ENCODE measurements at places on chromosomes 11 and 22.

- DNase-seq, result no peak
These were observed 21.2 kb upstream of the YWHAH start for GRCh38 chr22:31923136-31923535.

GRCh38 chr22:24187731-24188644 lies 6.7 kb downstream of the SUSD2 start:
- no peak for DNase-seq

DNA sequence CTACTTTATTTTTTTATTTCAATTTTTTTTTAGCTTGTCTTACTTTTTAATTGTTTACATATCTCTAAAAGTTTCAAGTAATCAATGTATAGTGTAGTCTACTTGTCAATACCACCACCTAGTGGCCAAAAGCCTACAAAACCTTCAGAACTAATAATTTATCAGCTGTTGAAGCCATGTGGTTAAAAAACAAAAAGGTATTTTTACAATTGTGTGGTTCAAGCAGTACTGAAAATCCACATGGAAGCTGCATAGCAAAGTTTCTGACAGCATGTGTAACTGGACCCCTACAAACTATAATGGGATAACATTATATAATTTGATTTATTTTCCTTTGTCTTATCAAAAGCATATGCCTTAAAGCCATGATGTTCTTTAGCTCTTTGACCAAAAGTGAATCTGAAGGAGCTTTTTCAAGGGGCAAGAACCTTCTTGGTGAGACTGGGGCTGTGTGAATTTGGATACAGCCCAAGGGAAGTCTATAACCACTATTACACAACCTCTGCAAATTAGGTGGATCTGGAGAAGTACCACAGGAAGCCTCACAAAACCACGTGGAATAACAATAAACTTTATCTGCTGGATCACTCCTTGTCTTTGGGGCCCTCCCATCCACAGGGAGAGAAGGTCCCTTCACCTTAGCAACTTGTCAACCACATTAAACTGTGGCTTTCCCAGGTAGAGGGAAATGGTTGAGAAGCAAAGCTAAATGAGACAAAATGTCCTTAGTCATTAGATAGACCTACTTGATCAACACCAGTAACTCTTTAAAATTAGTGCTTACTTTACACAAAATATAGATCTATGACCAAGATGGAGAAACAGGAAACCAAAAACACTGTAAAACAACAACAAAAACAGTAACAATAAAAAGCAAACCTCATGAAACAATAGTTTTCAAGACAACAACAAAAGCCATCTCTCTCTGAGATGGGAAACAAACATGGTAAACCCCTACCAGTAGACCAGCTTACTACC lies 9.9 kb downstream of the NARS2 start:
- DNase-seq, result no peak

GRCh38 chr11:1335811-1336761 lies 26.7 kb upstream of the TOLLIP start:
- DNase-seq, result peak; percentile 84

DNA sequence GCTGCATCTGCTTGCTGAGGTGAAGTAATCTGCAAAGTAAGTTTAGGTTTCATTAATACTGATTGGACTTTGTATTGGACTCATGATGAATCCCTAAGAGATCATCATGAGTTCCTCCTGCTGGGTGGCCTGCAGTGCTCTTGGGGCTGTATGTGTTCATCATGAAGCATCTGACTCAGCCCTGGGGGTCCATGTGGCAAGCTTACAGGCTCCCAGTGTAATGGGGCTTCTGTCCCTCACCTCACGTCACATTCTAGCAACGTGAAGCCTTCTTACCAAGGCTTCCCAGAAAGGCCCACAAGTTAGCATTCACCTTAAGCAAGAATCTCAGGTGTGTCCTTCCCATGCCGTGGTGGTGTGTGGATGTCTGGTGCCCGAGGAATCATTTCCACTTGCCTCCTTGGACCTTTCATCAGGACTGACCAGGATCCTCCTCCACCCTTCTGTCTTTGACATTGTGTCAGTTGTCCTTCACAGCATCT lies 23.7 kb downstream of the CRKL start:
- DNase-seq, result no peak

- DNase-seq, result no peak
These were observed 36.6 kb downstream of the DCUN1D5 start for GRCh38 chr11:103055221-103055890.

DNA sequence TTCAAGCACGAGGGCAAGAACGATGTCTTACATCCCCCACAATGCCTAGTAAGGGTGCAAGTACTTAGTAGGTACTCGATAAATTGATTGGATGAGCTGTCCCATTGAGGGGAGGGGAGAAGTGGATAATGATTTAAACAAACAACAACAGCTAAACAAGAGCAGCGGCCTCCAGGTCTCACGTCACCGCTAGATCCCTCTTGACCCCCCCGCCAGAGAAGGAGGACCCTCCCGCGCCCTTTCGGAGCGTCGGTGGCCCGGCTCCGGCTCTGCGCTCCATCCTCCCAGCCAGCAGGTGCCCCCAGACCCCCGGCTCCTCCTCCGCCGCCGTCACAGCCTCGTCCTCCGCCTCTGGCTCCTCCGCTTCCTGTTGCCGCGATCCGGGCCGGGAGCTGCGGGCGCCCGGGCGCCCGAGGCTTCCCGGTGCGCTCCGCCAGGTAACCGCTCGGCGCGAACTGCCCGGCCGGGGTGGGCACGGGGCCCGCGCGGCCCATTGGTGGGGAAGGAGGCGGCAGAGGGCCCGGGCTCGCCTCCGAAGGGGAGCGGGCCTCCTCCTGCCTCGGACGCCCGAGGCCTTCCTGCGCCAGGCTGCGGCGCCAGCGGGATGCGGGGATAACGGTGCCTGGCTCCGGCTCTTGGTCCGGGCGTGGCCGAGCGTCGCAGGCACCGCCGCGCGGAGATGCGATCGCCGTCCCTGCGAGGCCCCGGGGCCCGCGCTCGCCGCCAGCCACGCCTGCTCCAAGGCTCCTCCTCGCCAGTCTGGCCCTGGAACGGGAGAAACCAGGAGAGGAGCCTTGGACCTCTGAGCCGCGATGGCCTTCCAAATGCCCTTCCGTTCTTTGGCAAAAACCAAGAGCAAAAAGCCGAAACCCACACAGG lies at the start of gene TLCD5:
Gene TLCD5, plus strand, starts transcription at position 368 of the 879 bp plus-strand sequence. CDS start 2,143 bp downstream, outside the sequence.
- peak; percentile 75 for DNase-seq

DNA sequence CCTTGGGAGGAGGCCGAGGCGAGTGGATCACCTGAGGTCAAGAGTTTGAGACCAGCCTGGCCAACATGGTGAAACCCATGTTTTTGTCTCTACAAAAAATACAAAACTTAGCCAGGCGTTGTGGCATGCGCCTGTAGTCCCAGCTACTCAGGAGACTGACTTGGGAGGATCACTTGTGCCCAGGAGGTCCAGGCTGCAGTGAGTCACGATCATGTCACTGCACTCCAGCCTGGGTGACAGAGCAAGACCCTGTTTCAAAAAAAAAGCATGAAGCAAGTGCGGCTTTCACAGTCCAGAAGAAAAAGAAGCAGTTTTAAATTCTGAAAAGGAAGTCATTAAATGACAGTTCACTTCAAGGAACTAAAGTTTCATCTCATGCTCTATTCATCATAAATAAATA lies 7.1 kb upstream of the LTO1 start:
- no peak for DNase-seq

DNA sequence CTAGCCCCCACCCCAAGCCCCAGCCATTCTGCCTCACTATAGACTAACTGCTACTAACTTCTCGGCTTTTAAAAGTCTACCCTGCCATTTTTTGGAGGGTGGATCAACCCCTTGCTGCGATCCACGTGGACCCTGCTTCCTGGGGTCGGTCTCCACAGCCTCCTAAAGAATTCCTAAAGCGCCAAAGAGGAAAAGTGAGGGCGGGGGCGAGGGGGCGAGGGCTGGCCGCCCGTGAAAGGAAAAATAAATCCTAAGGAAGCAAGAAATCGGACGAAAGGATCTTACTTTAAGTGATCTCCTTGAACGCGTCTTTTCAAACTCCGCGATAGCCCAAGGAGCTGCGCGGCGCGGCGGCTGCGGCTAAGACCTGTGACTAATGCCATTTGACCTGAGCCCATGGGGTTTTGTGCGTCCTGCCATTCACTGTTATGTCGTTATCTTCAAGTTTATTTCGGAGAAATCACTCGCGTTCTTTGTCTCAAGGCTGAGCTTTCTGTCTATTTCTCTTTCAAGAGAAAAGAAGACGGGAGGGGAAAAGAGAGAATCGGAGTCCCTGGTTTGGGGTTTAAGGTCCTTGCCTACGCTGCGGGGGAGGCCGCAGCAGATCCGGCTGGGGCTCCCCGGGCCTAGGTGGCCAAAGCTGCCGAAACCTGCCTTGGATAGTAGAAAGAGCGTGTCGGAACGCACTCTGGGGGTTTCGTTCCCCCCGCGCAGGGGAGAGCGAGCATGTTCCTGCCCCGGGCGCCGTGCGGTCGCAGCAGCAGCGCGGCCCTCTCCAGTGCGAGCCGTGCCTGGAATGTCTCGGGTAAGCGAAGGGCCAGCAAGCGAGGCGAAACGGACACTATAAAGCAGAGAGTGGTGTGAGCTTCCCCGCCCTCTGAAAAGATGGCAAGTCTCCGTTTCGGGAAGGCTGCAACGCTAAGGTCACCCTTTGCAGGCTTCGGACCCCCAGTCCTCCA lies 2.8 kb upstream of the DBX1 start:
- no peak for DNase-seq

DNA sequence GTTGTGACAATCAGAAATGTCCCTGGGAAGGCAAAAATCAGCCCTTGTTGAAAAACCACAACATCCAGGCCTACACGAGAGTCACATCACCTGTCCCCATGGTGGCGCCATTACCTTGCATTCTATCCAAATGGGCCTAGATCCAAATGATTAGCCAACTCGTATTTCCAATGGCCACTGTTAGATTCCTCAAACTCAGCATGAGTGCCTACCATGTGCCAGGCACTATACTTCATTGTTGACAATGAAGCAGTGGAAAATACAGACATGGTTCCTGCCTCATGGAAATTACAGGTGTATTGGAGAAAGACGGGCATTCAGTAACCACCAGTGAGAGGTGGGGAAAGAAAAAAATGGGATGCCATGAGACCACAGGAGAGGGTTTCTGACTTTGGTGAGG lies 29.8 kb upstream of the CREB3L1 start:
- peak; percentile 67 for DNase-seq

DNA sequence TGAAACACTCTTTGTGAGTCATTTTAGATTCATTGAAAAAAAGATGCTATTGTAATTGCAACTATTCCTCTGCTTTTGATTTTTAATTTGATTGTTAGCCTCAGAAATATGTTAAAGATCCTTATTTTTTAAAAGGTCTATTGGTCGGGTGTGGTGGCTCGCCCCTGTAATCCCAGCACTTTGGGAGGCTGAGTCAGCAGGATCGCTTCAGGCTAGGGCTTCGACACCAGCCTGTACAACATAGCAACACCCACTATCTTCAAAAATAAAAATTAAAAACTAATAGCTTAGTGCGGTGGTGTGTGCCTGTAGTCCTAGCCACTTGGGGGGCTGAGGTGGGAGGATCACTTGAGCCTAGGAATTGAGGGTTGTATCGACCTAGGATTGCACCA lies 71.9 kb upstream of the MYO18B start:
- DNase-seq, result no peak

DNA sequence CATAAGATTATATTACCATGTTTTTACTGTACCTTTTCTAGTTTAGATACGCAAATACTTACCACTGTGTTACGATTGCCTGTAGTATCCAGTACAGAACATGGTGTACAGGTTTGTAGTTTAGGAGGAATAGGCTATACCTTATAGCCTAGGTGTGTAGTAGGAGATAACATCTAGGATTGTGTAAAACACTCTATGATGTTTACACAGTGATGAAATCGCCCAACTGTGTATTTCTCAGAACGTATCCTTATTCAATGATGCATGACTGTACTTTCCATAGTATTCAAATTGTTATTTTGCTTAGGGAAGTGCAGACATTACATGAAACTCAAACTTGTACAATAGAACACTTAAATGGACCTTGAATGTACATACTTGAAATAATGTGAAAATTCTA lies 188.1 kb upstream of the PDGFD start:
- DNase-seq, result no peak

DNA sequence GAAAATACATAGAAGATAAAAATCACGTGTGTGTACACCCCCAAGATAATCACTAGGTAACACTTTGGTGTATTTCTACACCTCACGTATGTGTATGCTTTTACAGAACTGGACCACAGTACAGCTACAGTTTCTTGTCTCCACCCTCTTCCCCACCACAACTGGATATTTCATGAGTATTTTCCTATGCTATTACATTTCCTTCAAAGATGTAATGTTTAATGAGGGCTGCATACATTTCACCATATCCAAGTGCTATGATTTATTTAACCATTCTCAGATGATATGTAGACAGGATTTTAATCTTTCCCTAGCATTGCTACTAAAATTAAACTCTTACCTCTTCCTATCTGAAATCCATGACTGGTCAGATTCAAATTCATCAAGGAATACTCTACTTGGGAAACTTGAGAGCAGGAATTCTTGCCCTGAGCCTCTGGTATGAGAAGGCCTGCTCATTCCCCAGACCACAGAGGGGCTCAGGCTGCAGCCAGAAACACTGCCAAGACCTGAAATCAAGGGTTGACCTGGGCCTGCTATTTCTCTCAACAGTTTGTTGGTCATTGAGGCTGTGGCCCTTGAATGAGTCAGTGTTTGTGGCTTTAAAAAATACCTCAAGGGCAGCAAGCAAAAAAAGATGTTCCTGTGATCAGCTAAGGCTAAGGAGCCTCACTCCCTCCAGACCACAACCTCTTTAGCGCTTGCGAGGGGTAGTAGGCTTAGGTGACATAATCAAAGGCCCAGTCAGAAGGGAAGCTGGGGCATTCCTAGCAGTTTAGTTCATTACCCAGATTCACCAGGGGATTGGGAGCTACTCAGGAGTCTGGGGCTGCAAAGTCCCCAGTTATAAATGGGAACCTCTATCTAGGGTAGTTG lies 55.5 kb downstream of the ABTB2 start:
- DNase-seq, result no peak

DNA sequence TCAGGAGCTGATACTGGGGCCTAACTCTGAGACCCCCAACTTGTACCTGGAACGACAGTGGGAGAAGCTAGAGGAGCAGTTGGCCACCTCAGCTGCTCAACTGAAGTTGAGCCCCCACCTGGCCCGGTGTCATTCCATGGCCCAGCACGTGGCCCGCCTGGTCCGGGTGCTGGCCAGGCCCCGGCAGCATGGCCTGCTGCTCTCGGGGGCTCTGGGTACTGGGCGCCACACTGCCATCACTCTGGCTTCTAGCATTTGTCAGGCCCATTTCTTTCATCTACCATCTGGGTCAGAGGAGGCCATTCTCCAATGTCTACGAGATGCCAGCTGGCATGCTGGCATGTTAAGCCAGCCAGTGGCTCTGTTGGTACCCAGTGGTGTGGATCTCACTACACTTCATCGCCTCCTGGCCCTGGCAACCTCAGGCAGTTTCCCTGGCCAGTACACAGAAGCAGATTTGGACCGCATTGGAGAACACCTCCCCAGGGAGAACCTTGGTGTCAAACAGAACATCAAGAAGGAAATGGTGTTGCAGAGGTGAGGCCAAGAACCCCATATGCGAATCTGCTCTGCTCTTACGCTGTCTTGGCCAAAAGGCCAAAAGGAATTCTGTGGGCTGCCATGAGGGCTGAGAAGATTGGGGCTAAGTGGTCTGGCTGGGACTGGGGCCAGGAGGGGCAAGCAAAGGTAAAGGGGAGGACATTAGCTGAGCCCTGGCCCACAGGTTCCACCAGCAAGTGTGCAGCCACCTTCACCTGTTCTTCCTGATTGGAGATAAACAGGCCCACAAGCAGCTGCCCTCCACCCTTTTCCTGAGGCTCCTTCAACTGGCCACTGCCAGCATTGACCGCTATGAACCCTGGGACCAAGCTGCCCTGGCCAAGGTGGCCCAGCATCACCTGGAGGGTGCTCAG lies 45.4 kb downstream of the RRP8 start:
- DNase-seq, result no peak

GRCh38 chr11:45178890-45179671 lies 32.6 kb downstream of the PRDM11 start:
- DNase-seq, result no peak
